ENCODE measurements at places on chromosomes 12 and 14. TPM values are rescaled to one million over a fixed set of nuclear protein-coding genes. Genes with fewer than 3 reads are reported as not detected.

GRCh38 chr12:57627501-57628279 lies 5.3 kb downstream of the B4GALNT1 start:
- H3K36me3 ChIP-seq: no peaks in the 10 kb centered on the region
- H3K27ac ChIP-seq: no peak overlapping the region
- H3K4me3 ChIP-seq: no peak overlapping the region
- DNase-seq: peak; percentile 28
- peaks cover 7% of the 10 kb centered on the region for H3K4me1 ChIP-seq

SRRM4 gene
- not detected for total RNA-seq

MYF6 gene
- not detected for total RNA-seq

CELA1 gene
- total RNA-seq: not detected

CLEC12A gene
- 0.60 TPM for total RNA-seq

GRCh38 chr12:58554522-58555157 lies 365.7 kb downstream of the LRIG3 start:
- DNase-seq: no peak
- H3K27ac ChIP-seq: no peak overlapping the region
- H3K4me3 ChIP-seq: no peak overlapping the region
- H3K27me3 ChIP-seq: no peaks in the 10 kb centered on the region
- H3K4me1 ChIP-seq: no peaks in the 10 kb centered on the region
